ENCODE measurements at places on chromosomes 7 and 10.

DNA sequence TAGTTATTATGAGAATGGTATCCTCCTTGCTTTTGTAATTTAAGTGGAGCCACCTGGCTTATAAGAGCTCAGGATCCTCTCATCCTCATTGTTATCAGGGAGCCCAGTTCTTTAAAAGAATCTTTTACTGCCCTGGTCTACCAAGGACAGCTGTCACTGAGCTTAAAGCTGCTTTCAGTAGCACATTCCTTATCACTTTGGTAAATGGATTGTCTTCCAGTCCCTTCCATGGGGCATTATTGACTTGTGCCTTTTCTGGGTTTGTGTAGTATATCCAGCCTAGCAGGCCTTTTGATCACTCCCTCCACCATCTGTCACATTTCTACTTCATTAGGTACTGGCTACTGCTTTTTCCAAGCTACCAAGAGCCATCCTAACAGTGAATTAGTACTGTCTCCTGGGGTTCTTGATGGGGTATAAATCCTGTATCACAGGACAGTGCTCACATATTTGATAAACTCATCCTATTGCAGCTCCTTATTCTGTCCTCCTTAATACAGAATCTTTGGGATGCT, 208.9 kb downstream of the TMEM26 start:
- no peak for DNase-seq

DNA sequence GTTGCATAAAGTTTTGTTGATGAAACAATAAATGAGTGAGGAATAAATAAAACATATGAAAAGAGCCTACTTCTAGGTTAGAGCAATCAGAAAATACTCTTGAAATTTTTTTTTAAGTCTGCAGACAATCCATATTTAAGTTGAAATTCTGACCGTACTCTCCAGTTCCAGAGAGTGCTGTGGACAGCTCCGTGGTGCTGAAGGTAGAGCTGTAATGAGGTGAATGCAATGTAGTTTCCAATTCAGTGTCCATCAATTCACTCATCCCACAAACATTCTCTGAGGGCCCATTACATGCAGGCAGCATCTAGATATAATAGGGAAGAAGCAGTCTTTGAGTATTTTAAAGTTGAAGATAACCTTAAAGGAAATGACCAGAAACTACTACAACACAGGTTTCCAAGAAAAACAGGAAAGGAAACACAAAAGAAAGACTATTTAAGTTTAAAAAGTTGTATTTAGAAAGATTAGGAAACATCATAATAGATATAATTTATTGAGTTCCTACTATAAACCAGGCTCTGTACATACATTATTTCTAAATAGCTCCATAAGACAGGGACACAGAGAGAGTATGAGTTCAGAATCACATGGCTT, 44.0 kb upstream of the CRTAC1 start:
- DNase-seq, result no peak

DNA sequence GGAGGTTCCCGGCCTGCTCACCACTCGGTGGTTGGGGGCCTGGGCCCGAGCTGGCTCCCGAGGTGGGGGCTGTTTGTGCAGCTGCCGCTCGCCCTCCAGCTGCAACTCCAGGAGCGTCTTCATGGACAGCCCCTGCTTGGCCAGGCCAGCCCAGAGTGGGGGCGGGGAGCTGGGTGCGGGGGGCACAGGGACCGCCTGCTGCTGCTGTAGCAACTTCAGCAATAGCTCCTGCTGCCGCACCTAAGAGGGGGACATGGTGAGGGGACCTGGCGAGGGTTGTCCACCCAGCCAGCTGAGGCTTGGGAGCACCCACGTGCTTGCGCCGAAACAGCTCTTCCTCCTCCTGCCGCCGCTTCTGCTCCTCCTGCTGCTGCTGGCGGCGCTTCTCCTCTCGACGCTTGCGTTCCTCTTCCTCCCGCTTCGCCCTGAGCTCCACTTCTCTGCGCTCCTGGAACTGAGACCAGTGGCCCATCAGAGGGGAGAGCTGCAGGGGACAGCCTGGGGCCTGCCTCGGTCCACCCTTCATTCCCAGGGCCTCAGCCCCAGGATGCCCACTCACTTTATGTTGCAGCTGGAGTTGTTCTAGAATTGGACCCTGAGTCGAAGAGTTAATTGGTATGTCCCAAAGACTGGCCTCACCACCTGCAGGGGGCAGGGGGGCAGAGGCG, 9.6 kb downstream of the GNB2 start:
- no peak for DNase-seq

- no peak for DNase-seq
These were observed 128.5 kb downstream of the SND1 start for GRCh38 chr7:127780489-127780888.

- no peak for DNase-seq
These were observed 131.4 kb downstream of the VIPR2 start for GRCh38 chr7:159013181-159013690.

DNA sequence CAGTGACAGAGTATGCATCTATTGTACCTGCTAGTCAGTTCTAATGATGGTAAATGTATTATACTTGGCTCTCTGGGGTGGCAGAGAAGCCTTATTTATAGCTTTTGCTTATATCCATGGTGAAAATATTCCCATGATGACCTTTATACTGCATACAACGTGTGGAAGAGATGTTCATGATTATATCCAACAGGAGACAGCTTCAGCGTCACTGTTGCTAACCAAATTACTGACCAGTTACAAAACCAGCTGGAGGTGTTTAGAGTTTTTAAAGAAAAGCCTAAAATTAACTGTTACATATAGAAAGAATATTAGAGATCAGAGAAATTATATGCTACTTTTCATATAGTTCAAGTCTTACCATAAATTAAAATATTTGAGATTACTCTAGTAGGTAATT, 280.8 kb downstream of the ETV1 start:
- DNase-seq, result no peak

GRCh38 chr10:91953600-91954160, 30.1 kb downstream of the BTAF1 start:
- no peak for DNase-seq

DNA sequence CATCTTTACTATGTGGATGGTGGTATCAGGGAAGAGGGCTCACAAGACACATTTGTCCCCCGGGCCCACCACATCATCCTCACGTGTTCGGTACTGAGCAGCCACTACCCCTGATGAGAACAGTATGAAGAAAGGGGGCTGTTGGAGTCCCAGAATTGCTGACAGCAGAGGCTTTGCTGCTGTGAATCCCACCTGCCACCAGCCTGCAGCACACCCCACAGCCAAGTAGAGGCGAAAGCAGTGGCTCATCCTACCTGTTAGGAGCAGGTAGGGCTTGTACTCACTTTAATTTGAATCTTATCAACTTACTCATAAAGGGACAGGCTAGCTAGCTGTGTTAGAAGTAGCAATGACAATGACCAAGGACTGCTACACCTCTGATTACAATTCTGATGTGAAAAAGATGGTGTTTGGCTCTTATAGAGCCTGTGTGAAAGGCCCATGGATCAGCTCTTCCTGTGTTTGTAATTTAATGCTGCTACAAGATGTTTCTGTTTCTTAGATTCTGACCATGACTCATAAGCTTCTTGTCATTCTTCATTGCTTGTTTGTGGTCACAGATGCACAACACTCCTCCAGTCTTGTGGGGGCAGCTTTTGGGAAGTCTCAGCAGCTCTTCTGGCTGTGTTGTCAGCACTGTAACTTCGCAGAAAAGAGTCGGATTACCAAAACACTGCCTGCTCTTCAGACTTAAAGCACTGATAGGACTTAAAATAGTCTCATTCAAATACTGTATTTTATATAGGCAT, 9.1 kb upstream of the CSGALNACT2 start:
- DNase-seq, result no peak

GRCh38 chr7:81447351-81447952, 322.4 kb downstream of the HGF start:
- peak; percentile 69 for DNase-seq

DNA sequence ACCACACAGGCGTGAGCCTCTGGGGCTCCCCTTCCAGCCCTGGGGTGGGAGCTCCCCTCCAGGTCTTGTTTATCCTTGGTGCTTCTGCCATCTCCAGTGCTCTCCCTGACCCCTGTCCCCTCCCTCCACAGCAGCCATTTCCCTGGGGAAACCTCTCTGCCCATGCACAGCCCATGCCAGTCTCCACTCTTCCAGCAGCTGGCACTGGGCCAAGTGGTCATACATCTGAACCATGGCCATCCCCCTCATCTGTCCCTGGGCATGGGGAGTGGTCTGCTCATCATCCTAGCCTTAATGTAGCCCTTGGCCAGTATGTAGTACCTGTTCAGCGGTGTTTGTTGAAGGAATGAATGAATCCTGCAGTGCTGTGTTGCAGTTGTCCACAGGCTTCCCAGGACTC, 172.4 kb upstream of the ZNF32 start:
- no peak for DNase-seq

DNA sequence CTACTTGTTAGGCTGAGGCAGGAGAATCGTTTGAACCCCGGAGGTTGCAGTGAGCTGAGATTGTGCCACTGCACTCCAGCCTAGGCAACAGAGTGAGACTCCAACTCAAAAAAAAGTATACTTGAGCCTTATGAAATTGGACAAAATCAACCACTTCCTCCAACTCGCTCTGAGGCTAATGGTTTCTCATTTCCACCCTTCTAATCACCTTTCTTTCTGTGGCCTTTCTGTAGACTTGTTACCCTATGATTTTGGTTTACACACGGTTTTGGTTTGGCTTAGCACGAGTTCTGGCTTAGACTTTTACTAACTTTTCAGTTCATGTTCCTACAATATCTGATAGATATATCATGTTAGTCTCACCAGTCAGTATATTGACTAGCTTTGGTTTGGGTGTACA, 152.0 kb downstream of the PHTF2 start:
- DNase-seq, result no peak

- DNase-seq, result no peak
These were observed 563 bp downstream of the STAM start for GRCh38 chr10:17644485-17644943.

Measured in SK-N-MC (cell line).